ENCODE measurements at places on chromosomes 11 and 22.

GRCh38 chr11:73717136-73717535, 43.7 kb downstream of the RAB6A start:
- no peak for DNase-seq

DNA sequence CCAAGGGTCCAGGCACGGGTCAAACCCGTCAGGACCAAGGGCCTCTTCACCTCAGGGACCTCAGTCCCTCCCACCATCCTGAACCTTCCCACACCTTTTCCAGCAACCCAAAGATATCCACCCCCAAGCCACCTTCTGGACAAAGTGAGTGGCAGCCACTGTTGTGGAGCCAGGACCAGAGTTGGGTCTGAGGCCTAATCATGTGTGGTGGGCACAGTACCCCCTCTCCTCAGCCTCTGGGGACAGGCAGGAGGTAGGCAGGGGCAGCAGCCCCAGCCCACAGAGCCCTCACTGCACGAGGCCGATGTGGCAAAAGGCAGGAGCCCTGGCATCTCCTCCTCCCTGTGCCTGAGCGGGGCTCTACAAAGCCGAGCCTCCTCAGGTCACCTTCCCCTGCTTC, 2.5 kb downstream of the KCNJ11 start:
- DNase-seq = no peak

DNA sequence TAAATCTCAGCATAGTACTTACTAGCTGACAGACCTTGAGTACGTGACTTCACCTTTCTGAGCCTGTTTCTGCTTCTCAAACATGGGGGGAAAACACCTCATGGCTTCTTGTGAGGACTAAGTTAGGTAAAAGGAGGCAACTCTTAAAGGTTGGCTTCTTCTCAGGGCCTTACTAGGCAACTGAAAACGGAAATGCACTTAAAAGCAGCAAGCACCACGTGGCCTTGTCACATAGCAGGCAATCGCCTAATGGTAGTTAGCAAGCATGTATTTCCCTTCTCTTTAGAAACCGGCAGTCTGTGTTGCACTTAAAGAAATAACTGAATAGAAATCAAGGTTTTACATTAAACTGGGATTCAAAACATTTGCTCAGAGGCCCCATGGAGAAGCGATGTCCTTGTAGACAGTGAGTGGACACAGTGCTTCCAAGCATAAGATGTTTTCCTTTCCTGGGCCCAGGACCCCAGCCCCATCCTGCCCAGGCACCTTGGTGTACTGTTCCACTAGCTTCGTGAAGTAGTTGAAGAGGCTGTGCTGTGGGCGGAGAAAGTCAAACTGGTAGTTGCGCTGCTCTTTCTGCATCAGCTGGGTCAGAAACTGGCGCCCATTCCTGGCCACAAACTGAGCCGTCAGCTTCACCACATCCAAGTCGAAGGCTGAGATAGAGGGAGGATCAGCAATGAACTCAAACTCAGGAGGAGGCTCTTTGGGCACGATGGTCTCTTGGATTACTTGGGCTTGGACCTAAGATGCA, 12.1 kb downstream of the SF3A1 start:
- DNase-seq = no peak

DNA sequence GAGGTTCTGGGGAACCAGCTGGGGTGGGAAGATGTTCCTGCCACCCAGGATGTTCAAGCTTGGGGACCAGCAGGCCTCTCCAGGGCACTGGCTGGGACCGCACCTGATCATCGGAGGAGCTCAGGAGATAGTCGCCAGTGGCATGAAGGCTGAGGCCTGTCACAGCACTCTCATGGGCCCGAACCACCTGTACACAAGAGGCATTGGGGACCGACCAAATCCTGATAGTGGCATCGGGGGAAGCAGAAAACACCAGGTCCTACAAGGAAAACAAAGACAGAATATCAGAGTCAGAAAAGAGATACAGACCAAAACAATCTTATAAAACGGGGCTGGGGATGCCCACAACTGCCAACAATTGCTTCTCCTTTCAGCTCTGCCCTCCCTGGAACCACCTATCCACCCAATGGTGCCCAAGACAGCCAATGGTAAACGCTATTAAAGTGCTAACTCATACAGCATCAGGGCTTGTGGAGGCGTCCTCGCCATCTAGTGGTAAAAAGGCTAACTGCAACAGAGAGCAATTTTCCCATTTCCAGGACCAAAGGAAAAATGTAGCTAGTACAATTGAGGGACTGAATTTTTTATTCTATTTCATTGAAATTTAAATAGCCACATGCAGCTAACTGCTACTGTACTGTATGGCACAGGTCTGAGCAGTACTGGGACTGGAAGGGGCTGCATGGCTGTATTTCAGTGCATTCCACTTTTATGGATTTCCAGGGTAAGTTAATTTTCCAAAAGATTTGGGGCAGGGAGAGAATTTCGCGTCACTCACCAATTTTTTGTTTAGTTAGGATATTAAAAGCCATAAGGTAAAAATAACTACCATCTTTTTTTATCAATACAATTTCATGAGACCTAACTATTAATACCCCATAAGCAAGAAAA, 7.1 kb downstream of the PRPF19 start:
- no peak for DNase-seq

- no peak for DNase-seq
Observed at GRCh38 chr11:92894197-92894596, 75.3 kb upstream of the MTNR1B start.

DNA sequence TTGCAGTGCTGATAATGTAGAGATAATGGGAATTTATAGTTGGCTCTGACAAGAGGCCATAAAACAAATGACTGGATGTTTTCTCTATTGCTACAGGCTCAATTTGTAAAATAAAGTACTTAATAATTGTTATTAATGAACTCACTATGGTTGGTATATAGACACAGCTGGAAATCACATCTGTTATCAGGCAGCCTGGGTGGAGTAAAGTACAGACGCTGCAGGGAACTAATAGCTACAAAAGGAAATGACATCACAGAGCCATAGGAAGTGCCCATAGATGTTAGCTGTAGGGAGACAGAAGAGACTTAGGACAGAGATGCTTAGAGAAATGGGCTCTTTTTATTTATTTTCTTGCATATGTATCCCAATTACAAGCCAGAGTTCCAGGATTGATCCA, 81.0 kb upstream of the SNX19 start:
- no peak for DNase-seq

- DNase-seq = no peak
Observed at GRCh38 chr22:31952472-31952871, 8.1 kb downstream of the YWHAH start.

DNA sequence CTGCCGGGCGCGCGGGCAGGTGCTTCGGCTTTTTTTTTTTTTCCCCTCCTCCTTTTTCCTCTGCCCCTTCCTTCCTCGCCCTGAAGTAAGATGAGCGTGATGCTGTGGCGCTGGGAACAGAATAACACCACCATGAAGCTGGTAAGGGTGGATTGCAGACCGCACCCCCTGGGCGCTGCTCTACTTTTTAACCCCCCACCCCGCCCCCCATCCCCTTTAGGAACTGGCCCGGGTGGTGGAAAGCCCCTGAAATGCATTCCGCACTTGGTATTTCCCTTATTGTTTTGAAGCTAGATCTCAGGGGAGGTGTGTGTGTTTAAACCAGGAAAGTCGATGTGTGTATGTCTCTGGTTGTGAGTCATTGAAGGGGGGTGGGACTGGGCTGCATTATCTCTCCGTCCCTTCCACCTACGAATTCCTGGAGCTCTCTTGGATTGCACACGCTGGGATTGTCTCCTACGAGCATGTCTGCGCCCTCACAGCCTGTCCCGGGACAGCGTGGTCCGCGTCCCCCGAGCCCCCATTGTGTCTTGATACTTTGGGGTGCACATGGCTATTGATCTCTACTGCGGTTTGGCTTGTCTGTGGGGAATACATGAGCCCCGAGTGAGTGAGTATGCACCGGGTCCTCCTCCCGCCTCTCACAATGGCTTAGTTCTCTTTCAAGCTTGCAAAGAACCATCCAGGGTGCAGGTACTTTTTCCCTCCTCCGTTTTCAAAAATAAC, 64.9 kb downstream of the NAV2 start:
- peak; percentile 83 for DNase-seq

GRCh38 chr11:9708544-9708943, 44.7 kb downstream of the SWAP70 start:
- no peak for DNase-seq

GRCh38 chr11:68295271-68295670, 17.1 kb upstream of the LRP5 start:
- no peak for DNase-seq

DNA sequence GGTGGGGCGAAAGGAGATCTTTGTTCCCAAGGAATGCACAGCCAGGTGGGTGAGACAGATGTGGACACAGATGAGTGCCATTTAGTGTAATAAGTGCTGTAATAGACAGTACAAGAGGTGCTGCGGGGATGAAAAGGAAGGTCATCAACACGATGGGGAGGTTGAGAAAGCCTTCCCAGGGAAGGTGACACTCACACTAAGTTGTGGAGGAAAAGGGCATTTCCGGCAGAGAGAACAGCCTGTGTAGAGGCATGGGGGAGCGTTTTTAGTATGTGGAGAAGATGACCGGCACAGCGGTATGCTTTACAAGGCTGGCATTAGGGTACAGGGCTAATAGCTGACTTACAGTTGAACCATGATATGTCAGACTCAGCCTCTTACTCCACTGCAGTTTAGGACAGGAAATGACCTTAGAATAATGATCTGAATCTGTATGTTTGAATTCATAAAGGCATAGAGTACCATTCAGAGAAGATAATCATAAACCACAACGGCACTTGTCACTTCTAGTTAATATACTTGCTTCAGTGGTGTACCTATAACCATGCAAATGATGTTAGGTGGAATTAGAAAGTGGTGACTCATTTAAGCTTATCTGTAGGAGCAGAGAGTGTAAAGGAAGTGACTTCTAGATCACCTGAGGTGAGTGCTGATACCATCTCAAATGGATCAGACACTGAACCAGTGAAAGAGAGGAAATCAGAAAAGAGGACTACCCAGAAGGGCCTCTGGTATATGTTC, 60.6 kb downstream of the FAM83F start:
- peak; percentile 34 for DNase-seq

DNA sequence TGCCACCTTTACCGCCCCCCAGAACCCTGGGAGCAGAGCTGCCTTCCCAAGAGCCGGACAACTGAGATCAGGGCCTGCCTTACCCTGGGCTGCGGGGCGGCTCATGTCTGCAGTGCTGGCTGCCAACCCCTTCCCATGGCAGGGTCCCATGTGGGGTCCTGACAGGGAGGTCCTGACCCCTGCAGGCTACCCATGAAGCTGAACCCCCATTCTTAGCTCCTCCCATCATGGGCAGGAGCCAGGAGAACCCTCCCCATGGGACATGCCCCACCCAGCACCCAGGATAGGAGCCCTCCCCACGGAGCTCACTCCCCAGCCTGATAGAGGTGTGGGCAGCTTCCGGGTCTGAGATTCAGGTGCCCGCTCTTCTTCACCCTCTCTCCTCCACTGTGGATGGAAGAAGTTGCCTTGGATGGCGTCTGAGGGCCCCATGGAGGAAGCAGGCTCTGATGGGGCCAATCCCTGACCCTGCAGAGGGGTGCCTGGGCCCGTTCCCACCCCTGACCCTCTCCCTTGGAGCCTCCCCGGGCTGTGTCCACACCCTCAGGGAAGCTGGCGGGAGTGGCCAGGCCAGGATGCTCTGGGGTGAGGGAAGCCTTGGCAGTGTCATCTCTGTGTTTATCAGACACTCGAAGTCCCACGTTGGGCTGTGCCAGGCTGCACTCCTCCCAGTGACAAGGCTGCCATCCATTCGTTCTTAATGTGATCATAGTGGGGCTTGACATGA, 1508.2 kb downstream of the BRD1 start:
- no peak for DNase-seq

GRCh38 chr22:37633089-37633624, 6.3 kb upstream of the SH3BP1 start:
- DNase-seq = peak; percentile 90

- no peak for DNase-seq
Observed at GRCh38 chr11:115502636-115503082, 1.6 kb downstream of the CADM1 start.

DNA sequence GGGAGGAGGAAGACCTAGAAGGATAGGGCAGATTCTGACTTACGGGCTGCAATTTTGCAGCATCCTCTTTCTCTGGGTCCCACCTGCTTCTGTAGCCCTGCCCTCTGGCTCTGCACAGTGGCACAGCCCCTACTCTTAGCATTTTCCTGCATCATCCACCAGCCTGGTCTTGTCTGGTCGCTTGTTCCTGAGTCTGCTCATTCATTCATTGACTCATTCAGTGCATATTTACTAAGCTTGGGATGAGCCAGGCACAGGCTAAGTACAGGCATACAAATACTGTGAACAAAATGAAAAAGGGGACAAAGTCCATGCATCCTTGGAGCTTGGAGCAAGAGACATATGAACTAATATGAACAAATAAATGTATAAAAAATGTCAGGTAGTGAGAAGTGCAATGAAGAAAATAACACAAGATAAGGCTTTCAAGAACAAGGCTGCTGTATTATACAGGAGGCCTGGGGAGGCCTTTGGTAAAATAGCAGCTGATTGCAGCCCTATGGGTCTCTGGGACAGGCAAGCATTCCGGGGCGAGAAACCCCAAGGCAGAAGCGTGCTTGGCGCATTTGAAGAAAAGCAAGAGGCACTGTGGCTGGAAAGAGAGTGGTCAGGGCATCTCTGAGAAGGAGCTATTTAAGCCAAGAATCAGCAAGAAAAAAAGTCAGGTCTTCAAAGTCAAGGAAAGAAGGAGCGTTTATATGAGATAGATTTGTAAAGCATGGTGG, 108.0 kb upstream of the ALX4 start:
- DNase-seq = no peak

- no peak for DNase-seq
Observed at GRCh38 chr11:115959081-115959486, 454.9 kb upstream of the CADM1 start.

GRCh38 chr11:93072229-93072914, 102.9 kb downstream of the MTNR1B start:
- no peak for DNase-seq

DNA sequence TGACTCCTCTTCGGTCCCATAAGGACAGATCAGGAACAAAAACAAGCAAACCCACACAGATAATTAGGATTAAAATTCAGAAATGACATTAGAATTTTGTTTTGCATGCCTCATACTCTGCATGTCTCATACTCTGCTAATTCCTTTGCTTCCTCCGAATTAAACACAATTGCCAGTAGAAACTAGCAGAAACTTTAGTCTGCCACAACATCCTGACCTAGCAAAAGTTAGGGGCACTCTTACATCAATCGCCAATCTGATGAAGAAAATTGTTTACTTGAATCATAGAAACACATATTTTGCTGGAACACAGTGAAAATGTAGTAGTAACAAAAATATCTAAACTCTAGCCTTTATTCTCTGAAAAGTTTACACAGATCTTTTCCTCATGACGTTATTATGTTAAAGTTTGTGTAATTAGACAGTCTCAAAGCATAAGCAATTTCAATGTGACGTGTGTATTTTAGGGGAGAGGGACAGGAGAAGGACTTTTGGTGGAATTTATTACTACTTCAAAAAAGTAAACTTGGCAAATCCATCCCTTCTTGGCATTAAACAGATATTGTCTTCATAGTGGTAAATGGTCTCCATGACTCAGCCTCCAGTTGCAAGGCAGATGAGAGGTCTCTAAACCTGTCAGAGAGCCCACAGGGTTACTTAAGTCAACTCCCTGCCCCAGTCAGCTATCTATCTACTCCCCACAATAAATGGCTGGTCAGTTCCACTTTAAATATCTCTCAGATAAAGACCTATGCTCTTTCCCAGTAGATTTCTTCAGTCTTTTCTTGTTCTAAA, 249.8 kb upstream of the UBASH3B start:
- DNase-seq = no peak

All from GM20000 (cell line).